Esophagus (tissue), 2 donors: ENCODE measurements at places on chromosomes 11 and 22. TPM values are rescaled to one million over a fixed set of nuclear protein-coding genes. Genes with fewer than 3 reads are reported as not detected.

OLFML1 gene
- 1.2 TPM for polyA plus RNA-seq

GPHA2 gene
- not detected for polyA plus RNA-seq

TMEM191B gene
- polyA plus RNA-seq = 2.6 TPM

FAM83F gene
- 12.9 TPM for polyA plus RNA-seq

FOLR3 gene
- 0.41 TPM for polyA plus RNA-seq

HTR3B gene
- 0.44 TPM for polyA plus RNA-seq

APOL5 gene
- polyA plus RNA-seq = not detected

ISX gene
- polyA plus RNA-seq = not detected

ZP1 gene
- polyA plus RNA-seq = 0.08 TPM

CHADL gene
- 5.9 TPM for polyA plus RNA-seq

ST14 gene
- polyA plus RNA-seq = 69.6 TPM

OR10D3 gene
- polyA plus RNA-seq = not detected

YPEL4 gene
- 0.39 TPM for polyA plus RNA-seq

SUSD2 gene
- 0.73 TPM for polyA plus RNA-seq

TESMIN gene
- 3.0 TPM for polyA plus RNA-seq

LTO1 gene
- 15.0 TPM for polyA plus RNA-seq

OR51B4 gene
- not detected for polyA plus RNA-seq

CCDC157 gene
- 1.6 TPM for polyA plus RNA-seq

NELL1 gene
- polyA plus RNA-seq = 0.04 TPM
